Dermis blood vessel endothelial cell (primary cell): ENCODE measurements at places on chromosomes 7 and 10. TPM values are rescaled to one million over a fixed set of nuclear protein-coding genes. Genes with fewer than 3 reads are reported as not detected.

DNA sequence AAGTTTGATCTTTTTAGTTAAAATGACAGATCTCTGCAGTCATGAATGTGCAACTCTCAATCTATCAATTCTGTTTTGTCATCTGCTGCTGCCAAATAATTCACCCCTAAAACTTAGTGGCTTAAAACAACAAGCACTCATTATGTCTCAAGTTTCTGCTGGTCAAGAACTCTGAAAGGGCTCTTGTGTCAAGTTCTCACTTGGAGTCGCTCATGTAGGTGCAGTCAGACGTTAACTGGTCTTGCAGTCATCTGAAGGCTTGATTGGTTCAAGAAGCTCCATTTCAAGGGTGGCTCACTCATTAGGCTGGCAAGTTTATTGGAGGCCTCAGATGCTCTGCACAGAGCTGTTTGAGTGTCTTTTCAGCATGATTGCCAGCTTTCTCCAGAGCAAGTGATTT is 28.5 kb upstream of the LRRC72 start:
- no peak for DNase-seq

GRCh38 chr10:77428691-77429395 is 208.8 kb downstream of the KCNMA1 start:
- no peak for DNase-seq

The ACTL6B gene
- total RNA-seq = not detected in 2 replicates

The VDAC2 gene
- 174 and 191 TPM in 2 replicates for total RNA-seq
